AG04449 (cell line): ENCODE measurements at places on chromosomes 1 and 21.

DNA sequence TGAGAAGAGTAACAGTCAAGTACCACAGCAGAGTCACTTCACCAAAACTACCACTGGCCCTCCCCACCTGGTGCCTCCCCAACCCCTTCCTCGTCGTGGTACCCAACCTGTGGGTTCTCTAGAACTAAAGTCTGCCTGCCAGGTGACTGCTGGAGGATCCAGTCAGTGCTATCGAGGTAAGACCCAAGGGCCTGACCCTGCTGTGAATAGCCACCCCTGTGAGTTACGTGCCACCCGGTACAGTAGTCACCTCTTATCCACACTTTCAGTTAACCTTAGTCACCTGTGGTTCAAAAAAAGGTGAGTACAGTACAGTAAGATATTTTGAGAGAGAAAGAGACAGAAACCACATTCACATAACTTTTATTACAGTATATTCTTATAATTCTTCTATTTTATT lies 16.5 kb downstream of the TTF2 start:
- no peak for DNase-seq

GRCh38 chr1:204871405-204872037 lies 859 bp downstream of the NFASC start:
- DNase-seq = no peak

GRCh38 chr21:33799378-33800090 lies 116.1 kb downstream of the ATP5PO start:
- no peak for DNase-seq

- DNase-seq = no peak
Observed at GRCh38 chr1:16420424-16421118, 16.7 kb downstream of the SPATA21 start.

GRCh38 chr1:167748906-167749305 lies 27.1 kb downstream of the MPZL1 start:
- no peak for DNase-seq

- no peak for DNase-seq
Observed at GRCh38 chr21:36994501-36995158, 11.9 kb upstream of the RIPPLY3 start.

GRCh38 chr1:244212797-244213475 lies 161.9 kb downstream of the ZBTB18 start:
- no peak for DNase-seq

GRCh38 chr21:26041431-26042180 lies 129.0 kb downstream of the APP start:
- DNase-seq = no peak

DNA sequence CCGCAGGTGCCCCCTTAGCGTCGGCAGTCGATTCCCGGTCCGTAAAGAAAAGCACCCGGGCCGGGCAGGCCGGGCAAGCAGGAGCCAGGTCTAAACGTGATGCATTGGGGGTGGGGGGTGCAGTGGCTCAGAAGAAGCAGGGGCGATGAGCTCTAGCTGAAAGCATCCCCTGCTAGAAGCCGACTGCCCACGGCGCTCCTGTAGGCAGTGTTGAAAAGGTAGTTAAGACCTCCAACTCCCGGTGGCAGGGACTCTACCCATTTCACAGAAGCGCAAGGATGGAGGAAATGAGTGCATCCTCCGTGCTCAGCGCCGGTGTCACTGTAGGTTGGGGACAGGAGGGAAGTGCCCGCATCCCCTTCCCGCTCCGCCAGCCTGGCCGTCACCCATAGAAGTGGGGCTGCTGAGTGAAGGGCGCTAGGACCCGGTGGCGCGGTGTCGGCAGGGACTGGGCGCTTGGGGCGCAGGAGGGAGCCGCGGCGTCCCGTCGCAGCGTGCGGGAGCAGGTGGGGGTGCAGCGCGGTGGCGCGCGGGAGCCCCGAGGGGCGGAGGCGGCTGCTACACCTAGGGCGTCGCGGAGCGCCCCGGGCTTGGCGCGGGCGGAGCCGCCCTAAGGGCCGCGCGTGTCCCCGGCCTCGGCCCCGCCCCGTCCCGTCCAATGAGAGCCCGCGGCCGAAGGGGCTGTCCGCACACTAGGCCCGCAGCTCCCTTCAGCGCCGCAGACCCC lies at the start of gene WNT2B:
Gene WNT2B, plus strand, starts transcription at position 688 of the 727 bp plus-strand sequence. CDS start 298 bp downstream, outside the sequence.
- DNase-seq = no peak

DNA sequence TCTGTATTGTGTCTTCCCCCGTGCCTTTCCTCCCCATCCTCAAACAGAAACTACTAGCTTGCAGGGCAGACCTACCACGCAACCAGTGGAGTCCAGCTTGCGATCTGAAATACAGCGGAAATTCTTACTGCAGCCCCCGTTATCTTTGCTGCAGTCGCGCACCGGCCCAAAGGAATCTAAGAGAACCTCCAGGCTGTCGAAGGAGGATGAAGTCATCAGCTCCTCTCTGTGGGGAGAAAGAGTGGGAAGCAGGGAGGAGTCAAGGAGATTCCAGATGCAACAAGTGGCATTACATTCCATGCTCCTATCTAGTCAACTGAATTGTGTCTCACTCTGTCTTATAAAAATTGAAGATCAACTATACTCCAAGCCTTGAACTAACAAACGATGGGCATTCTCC lies 206.9 kb downstream of the ASTN1 start:
- no peak for DNase-seq

DNA sequence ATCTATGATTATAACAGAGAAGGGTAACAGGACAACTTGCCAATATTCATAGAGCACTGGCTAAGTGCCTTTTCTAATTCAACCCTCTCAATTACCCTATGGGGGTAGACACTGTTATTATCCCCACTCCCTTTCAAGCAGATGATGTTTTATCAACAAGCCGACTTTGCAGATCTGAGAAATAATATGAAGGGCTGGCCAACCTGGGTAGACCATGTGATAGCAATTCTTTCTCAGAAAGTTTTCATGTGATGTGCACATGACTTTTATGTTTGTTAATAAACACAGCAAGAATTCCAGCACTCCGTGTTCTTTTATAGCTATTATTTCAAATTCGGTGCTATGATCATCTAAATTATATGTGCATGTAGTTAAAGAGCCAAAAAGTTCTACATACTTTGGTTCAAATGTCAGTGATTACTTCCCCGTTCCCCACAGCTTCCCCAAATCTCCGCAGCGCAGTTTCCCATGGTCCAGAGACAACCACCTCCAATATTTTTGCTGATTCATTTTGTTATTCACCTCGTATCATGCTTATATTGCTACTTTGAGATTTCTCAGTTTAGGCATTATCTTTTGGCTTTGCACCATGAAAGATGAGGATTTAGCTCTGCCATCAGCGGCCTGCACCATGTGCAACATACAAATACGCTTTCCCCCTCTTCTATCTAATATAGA lies 96.7 kb upstream of the GADD45A start:
- no peak for DNase-seq

GRCh38 chr1:178036090-178036489 lies 57.8 kb upstream of the RASAL2 start:
- no peak for DNase-seq

- no peak for DNase-seq
Observed at GRCh38 chr1:47647327-47647845, 209.5 kb downstream of the FOXD2 start.

DNA sequence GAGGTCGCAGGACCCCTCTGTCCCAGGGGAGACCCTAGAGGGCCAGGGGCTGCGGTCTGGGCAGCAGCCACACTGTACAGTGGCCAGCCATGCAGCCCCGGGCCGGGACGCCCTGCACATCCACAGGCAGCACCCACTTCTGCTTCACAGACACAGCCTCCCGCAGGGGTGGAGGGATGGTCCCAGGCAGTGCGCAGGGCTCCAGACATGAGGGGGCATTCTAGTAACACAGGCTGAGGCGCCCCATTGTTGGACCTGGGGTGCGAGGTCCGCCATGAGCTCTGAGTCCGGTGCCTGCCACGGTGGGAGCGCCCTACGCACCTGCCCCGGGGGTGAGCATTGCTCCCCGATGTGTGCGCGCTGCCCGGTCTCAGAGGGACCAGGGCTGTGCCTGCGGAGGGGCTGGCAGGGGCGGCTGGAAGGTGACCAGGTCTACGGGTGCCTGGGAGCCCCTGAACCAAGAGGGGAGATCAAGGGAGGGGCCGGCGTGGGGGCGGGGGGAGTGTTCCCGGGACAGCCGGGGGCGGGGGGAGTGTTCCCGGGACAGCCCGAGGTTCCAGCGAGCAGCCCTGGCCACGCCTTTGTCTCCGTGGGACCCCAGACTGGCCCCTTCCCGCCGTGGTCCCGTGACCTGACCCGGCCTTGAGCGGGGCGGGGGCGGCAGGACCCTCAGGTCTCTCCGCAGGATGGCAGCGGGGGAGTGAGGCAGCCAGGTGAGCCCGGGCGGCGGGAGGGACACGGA lies 4.5 kb downstream of the MMEL1 start:
- DNase-seq = no peak

GRCh38 chr1:118659646-118660045 lies 328.5 kb downstream of the TBX15 start:
- DNase-seq = no peak

DNA sequence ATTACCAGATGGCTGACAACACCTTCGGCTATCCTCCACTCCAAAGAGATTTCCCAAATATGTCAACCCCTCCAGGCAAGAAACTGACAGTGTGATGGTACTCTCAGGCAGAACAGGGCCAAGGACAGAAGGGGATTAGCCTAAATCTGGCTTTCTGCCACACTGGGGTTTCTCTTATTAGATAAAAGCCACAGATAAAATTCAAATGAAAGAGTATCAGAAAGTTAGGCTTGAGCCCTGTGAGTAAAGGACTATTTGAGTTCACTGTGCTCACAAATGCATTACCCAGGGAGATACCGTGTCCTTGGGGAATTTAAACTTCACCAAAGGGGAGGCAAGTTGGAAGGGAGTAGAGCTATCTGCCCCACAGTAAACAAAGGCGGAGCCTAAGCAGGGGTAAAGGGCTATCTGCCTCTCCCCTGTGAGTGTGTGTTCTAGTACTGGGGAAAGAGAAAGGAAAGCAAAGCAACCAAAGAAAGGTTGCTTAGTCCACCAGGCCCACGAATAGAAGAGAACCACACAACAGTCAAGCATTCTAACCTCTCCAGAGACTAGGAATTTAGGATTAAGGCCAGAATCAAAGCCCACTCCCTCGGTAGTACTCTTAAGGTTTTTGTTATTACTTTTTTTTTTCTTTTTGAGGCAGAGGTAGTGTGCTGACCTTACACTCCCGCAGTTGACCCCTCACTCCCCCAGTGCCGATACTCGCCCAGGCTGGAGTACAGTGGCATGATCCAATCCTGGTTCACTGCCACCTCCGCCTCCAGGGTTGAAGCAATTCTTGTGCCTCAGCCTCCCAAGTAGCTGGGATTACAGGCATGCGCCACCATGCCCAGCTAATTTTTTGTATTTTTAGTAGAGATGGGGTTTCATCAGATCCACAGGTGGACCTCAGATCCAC lies 12.7 kb downstream of the TPM3 start:
- DNase-seq = no peak

DNA sequence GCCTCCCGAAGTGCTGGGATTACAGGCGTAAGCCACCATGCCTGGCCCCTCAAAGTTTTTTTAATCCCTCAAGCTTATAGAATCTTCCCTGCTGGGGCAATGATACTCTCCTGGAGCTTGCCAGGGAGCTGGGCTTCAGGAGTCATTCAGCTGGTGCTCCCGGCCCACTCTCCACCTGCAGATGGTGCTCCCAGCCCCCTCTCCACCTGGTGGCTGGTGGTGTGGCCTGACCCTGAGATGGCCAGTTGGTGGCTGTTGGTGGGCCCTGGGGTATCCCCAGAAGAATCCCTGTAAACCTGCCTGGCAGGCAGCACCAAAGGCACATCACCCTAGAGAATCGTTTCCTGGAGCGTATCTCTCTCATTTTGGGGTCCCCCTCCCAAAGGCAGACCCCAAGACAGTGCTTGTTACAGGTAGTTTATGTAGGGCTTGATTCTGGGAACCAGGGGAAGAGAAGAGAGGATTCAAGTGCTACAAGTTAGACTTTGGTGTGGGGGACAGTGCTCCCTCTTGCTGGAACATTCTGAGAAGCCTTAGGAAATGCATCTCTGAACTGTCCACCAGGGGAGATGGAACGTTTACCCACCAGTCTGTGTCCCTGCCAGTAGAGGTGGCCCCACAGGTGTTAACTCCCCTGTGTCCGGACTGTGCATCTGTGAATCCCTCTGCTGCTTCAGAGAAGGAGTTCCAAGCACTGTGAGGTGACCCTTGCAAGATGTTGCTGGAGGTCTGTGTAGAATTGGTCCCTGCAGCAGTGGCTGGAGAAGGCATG lies 29.1 kb upstream of the ACTL8 start:
- DNase-seq = no peak
